Activated T-cell treated with anti-CD3 and anti-CD28 coated beads, Interleukin-2, amount 50 U/mL, for 72 hours (primary cell): ENCODE measurements at places on chromosomes 6 and 20. TPM values are rescaled to one million over a fixed set of nuclear protein-coding genes. Genes with fewer than 3 reads are reported as not detected.
A peak's percentile ranks its signal among the peaks of the same experiment; 100 is the strongest.

YTHDF1 gene
- total RNA-seq, result 39.1 TPM

SIGLEC1 gene
- 0.02 TPM for total RNA-seq

PHACTR3 gene
- not detected for total RNA-seq

ID4 gene
- not detected for total RNA-seq

DNA sequence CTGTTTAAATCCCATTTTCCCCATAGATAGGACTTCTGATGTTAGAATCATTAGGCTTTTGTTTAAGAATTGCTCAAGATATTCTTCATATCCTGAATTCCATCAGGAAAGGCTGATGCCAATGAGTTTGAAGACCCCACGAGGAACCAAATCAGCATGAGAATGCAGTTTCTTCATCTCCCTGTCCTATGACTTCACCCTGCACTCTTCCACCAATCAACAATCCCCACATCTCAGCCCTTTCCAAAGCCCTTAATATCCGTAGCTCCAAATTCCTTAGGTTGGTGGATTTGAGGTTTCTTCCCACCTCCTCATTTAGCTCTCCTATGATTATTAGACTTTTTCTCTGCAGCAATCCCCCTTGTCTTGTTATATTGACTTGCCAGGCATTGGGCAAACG, 88.3 kb upstream of the PRND start:
- DNase-seq, result no peak
- no peak overlapping the region for H3K4me3 ChIP-seq
- H3K36me3 ChIP-seq, result no peaks in the 10 kb centered on the region
- no peaks in the 10 kb centered on the region for H3K4me1 ChIP-seq
- no peaks in the 10 kb centered on the region for H3K27me3 ChIP-seq

DNA sequence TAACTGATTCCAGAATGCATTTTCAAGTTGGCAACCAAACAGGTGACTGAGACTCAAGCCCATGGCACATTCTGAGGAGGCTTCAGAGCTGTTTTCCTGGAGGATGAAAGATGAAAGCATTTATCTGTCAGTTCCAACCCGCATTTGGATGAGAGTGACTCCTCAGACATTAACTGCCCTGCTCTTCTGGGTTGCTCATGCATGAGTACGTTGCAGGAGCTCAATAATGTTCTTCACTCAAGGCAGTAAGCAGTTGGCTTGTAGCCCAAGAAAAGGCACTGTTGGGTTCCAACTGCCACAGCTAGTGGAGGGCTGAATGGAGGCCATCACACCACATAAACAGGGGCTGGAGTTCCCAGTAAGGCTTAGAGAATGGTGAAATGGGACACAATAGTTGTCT, 155.3 kb downstream of the FUT9 start:
- H3K4me1 ChIP-seq, result no peaks in the 10 kb centered on the region
- no peak overlapping the region for H3K4me3 ChIP-seq
- DNase-seq, result no peak
- H3K27ac ChIP-seq, result no peak overlapping the region

DNA sequence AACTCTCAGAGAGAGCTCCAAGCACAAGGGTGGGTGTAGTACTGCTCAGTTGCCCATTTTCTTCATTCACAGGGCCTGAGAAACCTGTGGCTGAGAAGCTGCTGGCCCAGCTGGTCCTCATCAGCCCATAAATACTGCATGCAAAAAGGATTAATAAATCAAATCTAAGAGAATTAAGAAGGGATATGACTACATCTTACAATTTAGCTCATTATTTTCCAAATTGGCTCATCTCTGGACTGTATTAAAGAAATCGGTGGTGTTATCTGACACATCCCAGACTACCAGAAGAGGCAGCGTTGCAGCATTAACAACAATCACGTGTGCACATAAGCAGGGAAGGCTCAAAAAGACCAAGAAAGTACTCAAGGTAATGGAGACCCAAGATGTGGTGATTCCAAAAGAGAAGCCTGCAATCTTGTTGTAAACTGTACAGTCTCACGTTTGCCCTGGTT, 90.7 kb downstream of the CD24 start:
- H3K27me3 ChIP-seq, result peaks cover 17% of the 10 kb centered on the region
- no peaks in the 10 kb centered on the region for H3K4me1 ChIP-seq
- DNase-seq, result no peak
- H3K4me3 ChIP-seq, result no peak overlapping the region

DNA sequence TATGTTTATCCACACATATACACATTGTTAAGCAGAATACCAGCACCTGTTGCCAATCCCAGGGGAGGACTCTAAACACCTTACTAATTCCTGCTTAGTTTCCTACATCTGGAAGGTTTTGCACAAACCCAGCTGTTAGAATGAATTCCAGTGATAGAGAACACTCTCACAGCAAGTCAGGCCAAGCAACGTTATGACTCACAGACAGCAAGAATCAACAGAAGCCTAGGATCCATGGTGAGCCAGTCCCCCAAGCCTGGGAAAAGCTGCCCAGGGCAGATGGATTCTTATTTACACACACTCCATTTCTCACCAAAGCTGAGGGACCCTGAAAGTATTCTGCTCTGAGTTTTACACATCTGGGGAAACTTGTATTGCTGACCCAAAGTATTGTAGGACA, 291.7 kb downstream of the SLC35F1 start:
- H3K4me1 ChIP-seq, result no peaks in the 10 kb centered on the region
- H3K4me3 ChIP-seq, result no peak overlapping the region
- H3K36me3 ChIP-seq, result no peaks in the 10 kb centered on the region
- no peaks in the 10 kb centered on the region for H3K27me3 ChIP-seq
- DNase-seq, result no peak

DNA sequence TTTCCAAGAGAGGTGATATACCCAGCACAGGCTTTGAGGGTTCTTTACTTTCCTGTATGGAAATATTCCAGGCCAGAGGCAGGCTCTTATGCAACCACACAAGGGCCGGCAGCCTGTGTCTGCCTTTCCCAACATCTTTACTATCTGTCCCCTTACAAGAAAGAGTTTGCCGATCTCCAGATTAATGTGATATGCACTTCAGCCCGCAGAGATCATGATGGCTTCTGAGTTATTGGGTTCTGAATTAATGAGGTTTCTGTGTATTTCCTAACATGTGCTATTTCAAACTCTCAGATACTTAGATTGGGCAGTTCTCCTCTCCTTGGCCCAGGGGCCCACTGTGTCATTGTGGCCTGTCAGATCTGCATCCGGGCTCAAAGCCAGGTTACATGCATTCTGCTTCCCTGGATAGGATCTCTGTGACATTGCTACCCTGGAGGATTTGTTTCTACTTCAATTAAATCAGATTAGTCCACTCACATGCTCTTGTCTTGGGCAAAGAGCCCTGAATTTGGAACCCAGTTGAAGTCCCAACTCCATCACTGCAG, 56.6 kb downstream of the TGM2 start:
- H3K4me1 ChIP-seq, result no peaks in the 10 kb centered on the region
- no peak overlapping the region for H3K4me3 ChIP-seq
- H3K27me3 ChIP-seq, result no peaks in the 10 kb centered on the region
- no peak for DNase-seq
- no peak overlapping the region for H3K27ac ChIP-seq

DNA sequence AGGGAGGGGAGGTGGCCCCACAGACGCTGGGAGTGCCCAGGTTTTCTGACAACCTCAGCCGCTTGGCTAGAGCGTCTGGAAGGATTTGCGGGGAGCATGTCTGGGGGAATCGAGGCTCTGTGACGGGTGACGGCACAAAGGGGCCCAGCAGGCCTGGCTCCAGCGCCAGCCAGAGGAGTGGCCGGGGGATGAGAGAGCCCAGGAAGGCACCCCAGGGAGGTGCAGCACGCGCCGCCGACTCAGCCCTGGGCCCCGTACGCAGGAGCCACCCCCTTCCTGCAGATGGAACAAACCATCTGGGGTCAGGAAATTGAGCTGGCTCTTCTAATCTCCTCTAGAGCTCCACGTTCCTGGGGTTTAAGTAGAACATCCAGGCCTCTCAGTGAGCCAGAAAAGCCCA, 5.9 kb upstream of the SLCO4A1 start:
- H3K4me1 ChIP-seq, result peaks cover 5% of the 10 kb centered on the region
- H3K27me3 ChIP-seq, result peaks cover 24% of the 10 kb centered on the region
- DNase-seq, result no peak
- H3K36me3 ChIP-seq, result no peaks in the 10 kb centered on the region
- H3K27ac ChIP-seq, result no peak overlapping the region
- no peak overlapping the region for H3K4me3 ChIP-seq

DNA sequence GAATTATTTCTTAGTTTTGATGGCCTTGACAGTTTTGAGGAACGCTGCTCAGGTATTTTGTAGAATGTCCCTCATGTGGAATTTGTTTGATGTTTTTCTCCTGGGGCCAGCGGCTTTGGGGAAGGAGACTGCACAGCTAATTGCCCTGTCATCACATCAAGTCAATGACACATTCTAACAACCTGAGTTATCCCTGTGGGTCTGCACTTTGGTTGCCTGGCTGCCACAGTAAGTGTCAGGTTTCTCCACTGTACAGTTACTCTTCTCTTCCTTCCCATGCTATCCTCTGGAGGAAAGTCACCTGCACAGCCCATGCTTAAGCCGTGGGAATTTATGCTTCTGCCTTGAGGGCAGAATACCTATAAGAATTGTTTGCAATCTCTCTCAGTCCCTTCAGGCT, 1.4 kb upstream of the TREML4 start:
- no peak overlapping the region for H3K4me3 ChIP-seq
- DNase-seq, result no peak
- H3K4me1 ChIP-seq, result peaks cover 6% of the 10 kb centered on the region
- no peak overlapping the region for H3K27ac ChIP-seq

GRCh38 chr6:105458551-105458950, 55.7 kb upstream of the PREP start:
- peaks cover 33% of the 10 kb centered on the region for H3K27me3 ChIP-seq
- H3K4me1 ChIP-seq, result peaks cover 22% of the 10 kb centered on the region
- H3K36me3 ChIP-seq, result no peaks in the 10 kb centered on the region
- peak overlapping the region; percentile 87 for H3K27ac ChIP-seq
- peak overlapping the region; percentile 56 for H3K4me3 ChIP-seq
- no peak for DNase-seq

DNA sequence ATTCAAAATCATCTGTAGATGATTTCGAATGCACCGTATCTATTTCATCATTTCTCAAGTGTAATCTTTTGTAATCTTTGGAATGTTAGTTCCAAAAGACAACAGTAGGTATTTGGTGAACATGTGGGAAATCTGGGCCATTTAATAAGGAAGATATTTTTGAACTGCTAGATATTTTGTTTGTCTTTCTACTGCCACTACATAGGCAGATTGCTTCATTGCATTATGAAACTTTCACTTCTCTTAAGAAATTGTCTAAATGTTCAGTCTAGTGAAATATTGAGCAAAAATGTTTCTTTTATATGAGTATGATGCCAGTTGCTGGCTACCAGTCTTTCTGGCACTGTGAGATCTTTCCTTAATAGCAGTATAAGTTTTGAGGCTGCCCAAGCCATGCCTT, 527.8 kb upstream of the RNF217 start:
- H3K4me1 ChIP-seq, result no peaks in the 10 kb centered on the region
- no peak overlapping the region for H3K27ac ChIP-seq
- H3K4me3 ChIP-seq, result no peak overlapping the region
- DNase-seq, result no peak

GRCh38 chr6:99588618-99589289, 17.9 kb upstream of the PRDM13 start:
- H3K4me3 ChIP-seq, result peak overlapping the region; percentile 91
- H3K4me1 ChIP-seq, result peaks cover 33% of the 10 kb centered on the region
- peak overlapping the region; percentile 68 for H3K27ac ChIP-seq
- peak; percentile 76 for DNase-seq
- peaks cover 63% of the 10 kb centered on the region for H3K27me3 ChIP-seq

GRCh38 chr6:91730710-91731109, 1143.8 kb upstream of the MAP3K7 start:
- DNase-seq, result no peak
- no peak overlapping the region for H3K4me3 ChIP-seq
- no peaks in the 10 kb centered on the region for H3K36me3 ChIP-seq

GRCh38 chr20:62362590-62362940, 4.5 kb downstream of the LAMA5 start:
- peaks cover 8% of the 10 kb centered on the region for H3K27me3 ChIP-seq
- no peaks in the 10 kb centered on the region for H3K4me1 ChIP-seq

GRCh38 chr6:3331971-3332370, 73.2 kb downstream of the PSMG4 start:
- no peak overlapping the region for H3K27ac ChIP-seq
- DNase-seq, result no peak
- H3K4me1 ChIP-seq, result peaks cover 8% of the 10 kb centered on the region
- H3K27me3 ChIP-seq, result peaks cover 5% of the 10 kb centered on the region
- H3K36me3 ChIP-seq, result no peaks in the 10 kb centered on the region

GRCh38 chr20:43171930-43172329, 17.8 kb downstream of the PTPRT start:
- H3K4me1 ChIP-seq, result no peaks in the 10 kb centered on the region
- no peak overlapping the region for H3K27ac ChIP-seq
- H3K36me3 ChIP-seq, result no peaks in the 10 kb centered on the region
- no peak overlapping the region for H3K4me3 ChIP-seq
- no peak for DNase-seq
